ENCODE measurements at places on chromosomes 12 and 14. TPM values are rescaled to one million over a fixed set of nuclear protein-coding genes. Genes with fewer than 3 reads are reported as not detected.

DNA sequence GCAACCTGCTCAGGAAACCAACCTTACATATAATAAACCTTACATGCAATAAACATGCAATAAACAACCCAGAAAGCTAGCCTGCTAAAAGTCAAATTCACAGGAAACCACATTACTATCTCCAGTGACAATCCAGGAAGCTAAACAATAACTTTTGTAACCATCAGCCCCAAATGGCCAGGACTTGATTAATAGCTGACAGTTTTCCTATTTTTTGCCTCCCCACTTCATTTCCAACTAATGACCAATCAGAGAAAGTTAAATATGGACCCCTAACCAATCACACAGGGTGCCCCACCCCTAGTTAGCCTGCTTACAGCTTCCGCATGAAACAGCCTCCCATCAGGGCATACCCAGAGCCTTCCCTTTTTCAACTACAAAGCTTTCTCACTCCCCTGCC, 152.2 kb upstream of the LMNTD1 start:
- no peak for DNase-seq
- H3K4me3 ChIP-seq = no peak overlapping the region
- no peak overlapping the region for H3K27ac ChIP-seq
- H3K4me1 ChIP-seq = no peaks in the 10 kb centered on the region

DNA sequence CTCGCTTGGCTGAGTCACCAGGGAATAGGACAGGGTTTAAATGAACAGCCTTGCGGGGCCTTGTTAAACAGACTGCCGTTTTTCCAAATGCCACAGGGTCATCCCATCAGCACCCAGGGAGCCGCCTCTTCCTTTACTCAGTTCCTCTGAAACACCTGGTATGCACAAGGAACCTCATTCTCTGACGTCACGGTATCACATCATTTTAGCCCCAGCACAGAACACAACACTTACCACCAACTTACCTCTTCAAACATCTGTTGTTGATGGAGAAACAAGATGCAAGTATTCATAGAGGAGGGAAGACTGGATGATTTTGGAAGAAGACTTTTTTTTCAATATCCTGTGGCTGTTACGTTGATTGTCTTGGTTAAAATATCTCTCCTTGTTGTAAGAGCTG, 535.3 kb upstream of the TMEM132C start:
- H3K36me3 ChIP-seq = peaks cover 2% of the 10 kb centered on the region
- H3K27ac ChIP-seq = no peak overlapping the region
- H3K4me1 ChIP-seq = no peaks in the 10 kb centered on the region
- H3K27me3 ChIP-seq = no peaks in the 10 kb centered on the region
- no peak for DNase-seq

GRCh38 chr12:88400302-88400701, 180.0 kb downstream of the KITLG start:
- peaks cover 4% of the 10 kb centered on the region for H3K4me1 ChIP-seq
- no peaks in the 10 kb centered on the region for H3K36me3 ChIP-seq
- H3K27me3 ChIP-seq = peaks cover 6% of the 10 kb centered on the region
- no peak overlapping the region for H3K4me3 ChIP-seq

Gene GPR162
- total RNA-seq = 0.93 TPM

GRCh38 chr14:100440207-100440631, 117.1 kb downstream of the SLC25A47 start:
- H3K4me3 ChIP-seq = no peak overlapping the region
- peak; percentile 37 for DNase-seq
- no peaks in the 10 kb centered on the region for H3K27me3 ChIP-seq
- H3K4me1 ChIP-seq = peaks cover 42% of the 10 kb centered on the region
- no peak overlapping the region for H3K27ac ChIP-seq

Gene PELI2
- 11.3 TPM for total RNA-seq

DNA sequence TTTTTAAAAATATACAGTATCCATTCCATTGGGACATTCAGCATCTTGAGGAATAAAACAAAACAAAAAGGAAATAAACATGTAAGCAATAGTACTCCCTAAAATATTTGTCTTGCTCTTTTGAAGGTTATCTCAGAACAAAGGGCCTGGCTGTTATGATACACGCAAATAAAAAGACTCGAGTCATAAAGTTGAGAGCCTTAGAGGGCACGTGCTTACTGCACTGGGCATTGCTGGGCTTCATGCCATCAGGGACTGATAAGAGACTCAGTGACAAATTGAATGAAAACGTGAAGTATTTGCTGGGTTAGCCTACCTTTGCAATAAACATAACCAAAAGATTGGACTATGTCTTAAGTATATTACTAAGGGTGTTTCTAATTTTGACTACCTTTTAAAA, 118.9 kb downstream of the SLC35F4 start:
- H3K36me3 ChIP-seq = no peaks in the 10 kb centered on the region
- DNase-seq = no peak
- H3K4me3 ChIP-seq = no peak overlapping the region
- no peaks in the 10 kb centered on the region for H3K4me1 ChIP-seq
- H3K27ac ChIP-seq = no peak overlapping the region
- H3K27me3 ChIP-seq = no peaks in the 10 kb centered on the region

- H3K4me3 ChIP-seq = no peak overlapping the region
- DNase-seq = no peak
- no peak overlapping the region for H3K27ac ChIP-seq
- H3K27me3 ChIP-seq = peaks cover 17% of the 10 kb centered on the region
- peaks cover 7% of the 10 kb centered on the region for H3K4me1 ChIP-seq
- H3K36me3 ChIP-seq = no peaks in the 10 kb centered on the region
These were observed 147.8 kb downstream of the GCH1 start for GRCh38 chr14:54754623-54755386.

- H3K27ac ChIP-seq = no peak overlapping the region
- H3K36me3 ChIP-seq = no peaks in the 10 kb centered on the region
- H3K4me3 ChIP-seq = no peak overlapping the region
These were observed 208.2 kb downstream of the KIF26A start for GRCh38 chr14:104346608-104347007.

Gene EFS
- total RNA-seq = not detected

Gene MSI1
- 6.6 TPM for total RNA-seq

- H3K4me1 ChIP-seq = no peaks in the 10 kb centered on the region
- no peaks in the 10 kb centered on the region for H3K36me3 ChIP-seq
- H3K27ac ChIP-seq = no peak overlapping the region
These were observed 129.9 kb upstream of the FRMD6 start for GRCh38 chr14:51521764-51522163.

GRCh38 chr12:130339951-130340350, 2.3 kb downstream of the PIWIL1 start:
- no peak overlapping the region for H3K4me3 ChIP-seq
- H3K27me3 ChIP-seq = peaks cover 30% of the 10 kb centered on the region
- no peaks in the 10 kb centered on the region for H3K4me1 ChIP-seq
- no peaks in the 10 kb centered on the region for H3K36me3 ChIP-seq
- DNase-seq = no peak
- no peak overlapping the region for H3K27ac ChIP-seq

DNA sequence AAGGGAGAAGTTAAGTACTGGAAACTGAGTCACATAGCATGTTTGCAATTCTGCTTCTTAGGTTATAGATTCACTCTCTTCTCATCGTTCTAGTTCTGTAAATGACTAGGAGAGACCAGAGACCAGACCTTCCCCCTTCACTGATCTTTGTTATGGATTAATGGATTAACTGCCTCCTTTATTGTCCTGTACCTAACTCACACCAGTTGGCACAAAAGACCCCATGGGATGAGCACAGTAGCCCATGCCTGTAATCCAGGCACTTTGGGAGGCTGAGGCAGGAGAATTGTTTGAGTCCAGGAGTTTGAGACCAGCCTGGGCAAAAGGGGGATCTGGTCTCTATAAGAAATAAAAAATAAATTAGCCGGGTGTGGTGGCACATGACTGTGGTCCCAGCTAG, 20.8 kb downstream of the BCAT1 start:
- DNase-seq = no peak
- H3K27me3 ChIP-seq = peaks cover 41% of the 10 kb centered on the region
- peaks cover 12% of the 10 kb centered on the region for H3K4me1 ChIP-seq
- H3K27ac ChIP-seq = no peak overlapping the region
